Activated B cell treated with CpG ODN at 0.5 μM for 24 hours (primary cell): ENCODE measurements at places on chromosomes 6 and 20. TPM values are rescaled to one million over a fixed set of nuclear protein-coding genes. Genes with fewer than 3 reads are reported as not detected.

DNA sequence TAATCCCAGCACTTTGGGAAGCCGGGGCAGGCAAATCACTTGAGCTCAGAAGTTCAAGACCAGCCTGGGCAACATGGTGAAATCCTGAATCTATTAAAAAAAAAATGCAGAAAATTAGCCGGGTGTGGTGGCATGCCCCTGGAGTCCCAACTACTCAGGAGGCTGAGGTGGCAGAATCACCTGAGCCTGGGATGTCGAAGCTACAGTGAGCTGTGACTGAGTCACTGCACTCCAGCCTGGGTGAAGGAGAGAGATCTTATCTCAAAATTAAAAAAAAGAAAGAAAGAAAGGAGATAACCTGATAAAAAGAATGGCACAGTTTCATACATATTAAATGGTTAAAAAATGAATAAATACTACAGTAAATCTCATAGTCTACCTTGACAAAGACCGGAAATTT lies 123.6 kb upstream of the TNFAIP3 start:
- DNase-seq: no peak

DNA sequence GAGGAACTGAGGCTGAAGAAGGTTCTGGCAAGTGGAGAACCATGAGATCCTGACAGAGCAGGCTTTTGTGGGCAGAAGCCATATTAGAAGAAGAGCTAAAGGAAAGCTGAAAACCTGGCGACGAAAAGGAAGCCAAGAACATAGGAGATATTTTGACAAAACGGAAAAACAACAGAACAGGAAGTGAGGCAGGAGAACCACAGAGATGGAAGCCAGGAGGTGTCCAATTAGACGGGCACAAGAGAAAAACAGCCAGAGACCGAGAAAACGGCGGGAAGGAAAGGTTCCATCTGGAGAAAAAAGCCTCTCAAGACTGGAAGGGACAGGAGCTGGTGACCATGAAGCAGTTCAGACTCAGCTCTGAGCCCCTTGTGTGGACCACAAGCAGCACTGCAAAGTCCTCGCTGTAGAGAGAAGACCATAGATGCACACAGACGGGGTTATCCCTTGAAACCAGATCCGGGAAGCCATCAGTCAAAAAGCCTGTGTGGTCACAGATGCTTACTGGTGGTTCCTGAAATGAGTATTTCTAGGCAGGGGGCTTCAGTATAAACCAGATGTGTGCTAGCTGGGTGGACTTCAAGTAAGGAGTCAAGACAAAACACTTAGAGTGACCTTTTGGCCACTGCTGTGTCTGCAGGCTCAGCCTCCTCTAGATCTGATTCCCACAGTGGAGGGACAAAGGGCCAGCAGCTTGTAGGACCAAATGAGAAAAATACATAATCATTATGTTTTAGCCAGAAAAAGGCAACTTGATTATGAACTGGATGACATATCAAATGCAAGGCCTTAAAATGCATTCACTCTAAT lies 30.7 kb downstream of the SSR1 start:
- no peak for DNase-seq

WFDC5 gene
- not detected in 2 replicates for total RNA-seq

DNA sequence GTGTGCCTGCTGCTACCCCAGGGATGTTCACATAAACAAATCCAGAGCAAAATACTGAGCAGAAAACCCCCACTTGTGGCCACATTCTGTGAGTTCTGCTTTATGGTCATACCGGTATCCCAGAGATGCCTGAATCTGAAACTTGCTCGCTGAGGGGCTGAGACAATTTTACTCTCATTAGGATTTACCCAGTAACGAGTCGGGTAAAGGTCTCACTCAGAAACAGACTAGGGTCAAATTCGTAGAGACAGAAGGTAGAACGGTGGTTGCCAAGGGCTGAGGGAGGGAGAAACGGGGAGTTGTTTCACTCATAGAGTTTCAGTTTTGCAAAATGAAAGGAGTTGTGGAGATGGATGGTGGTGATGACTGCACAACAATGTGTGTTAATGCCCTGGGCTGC lies 45.4 kb upstream of the NKX2-2 start:
- DNase-seq: no peak

DNA sequence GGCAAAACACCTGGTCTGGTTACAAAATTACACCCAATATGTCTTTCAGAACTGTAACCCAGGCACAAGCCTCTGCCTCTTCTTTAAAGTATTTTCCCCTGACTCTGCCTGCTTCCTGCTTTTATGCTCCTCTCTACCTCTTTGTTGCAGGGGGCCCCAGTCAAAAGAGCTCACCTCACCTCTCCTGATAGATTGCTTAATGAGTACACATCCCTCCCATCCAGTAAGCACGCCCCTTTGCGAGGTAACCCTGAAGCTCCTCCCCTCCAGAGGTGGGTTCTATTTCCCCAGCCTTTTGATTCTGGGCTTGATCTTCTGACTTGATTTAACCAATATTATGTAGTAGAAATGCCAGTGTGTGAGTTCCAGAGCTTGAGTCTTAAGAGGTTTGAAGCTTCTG lies 56.6 kb upstream of the EYA2 start:
- no peak for DNase-seq

BANF2 gene
- total RNA-seq: not detected in 2 replicates
